A549 treated with CORT108297 at 1 μM for 4 hours (cell line): ENCODE measurements at places on chromosomes 16 and 17. TPM values are rescaled to one million over a fixed set of nuclear protein-coding genes. Genes with fewer than 3 reads are reported as not detected.

The SULT1A1 gene
- total RNA-seq: 4.3 to 7.2 TPM (median 5.7 TPM) in 5 replicates

The DNAJC7 gene
- total RNA-seq: 115 to 125 TPM (median 118 TPM) in 5 replicates

The PLEKHM1 gene
- 21.5 to 27.1 TPM (median 25.6 TPM) in 5 replicates for total RNA-seq

The OR1F1 gene
- total RNA-seq: 0.24 to 0.60 TPM (median 0.40 TPM) in 5 replicates

The TOX3 gene
- 0.21 to 0.38 TPM (median 0.31 TPM) in 5 replicates for total RNA-seq
